ENCODE measurements at places on chromosomes 5 and 9.
A peak's percentile ranks its signal among the peaks of the same experiment; 100 is the strongest.

DNA sequence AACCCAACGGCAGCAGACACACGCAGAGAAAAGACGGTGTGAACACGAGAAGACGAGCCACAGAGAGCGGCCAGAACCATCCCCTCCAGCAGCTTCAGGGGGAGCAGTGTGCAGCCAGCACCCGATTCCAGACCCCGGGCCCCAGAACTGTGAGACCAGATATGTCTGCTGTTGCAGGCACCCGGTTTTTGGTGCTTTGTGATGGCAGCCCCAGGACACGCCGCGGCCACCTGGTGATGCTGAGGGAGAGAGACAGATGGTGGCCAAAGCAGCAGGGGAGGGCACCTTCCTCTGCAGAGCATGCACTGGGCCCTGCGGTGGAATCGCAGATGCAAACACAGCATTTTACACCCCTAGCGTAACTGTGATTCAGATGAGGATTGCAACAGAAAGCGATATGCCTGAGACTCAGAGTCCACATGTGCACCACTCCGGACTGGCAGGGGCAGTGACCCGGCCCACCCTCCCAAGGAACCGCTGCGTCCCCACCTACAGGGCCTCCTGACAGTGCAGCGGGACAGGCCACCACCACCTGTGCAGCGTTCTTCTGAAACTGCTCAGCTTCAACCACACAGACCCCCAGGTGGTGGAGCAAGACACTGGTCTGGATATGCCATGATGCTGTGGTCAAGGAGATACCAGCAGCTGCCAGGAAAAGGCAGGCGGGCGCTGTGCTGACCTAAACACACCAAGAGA, 24.0 kb downstream of the ZDHHC11B start:
- DNase-seq = no peak

GRCh38 chr5:59496524-59497134, 396.9 kb downstream of the PDE4D start:
- peak; percentile 39 for DNase-seq

DNA sequence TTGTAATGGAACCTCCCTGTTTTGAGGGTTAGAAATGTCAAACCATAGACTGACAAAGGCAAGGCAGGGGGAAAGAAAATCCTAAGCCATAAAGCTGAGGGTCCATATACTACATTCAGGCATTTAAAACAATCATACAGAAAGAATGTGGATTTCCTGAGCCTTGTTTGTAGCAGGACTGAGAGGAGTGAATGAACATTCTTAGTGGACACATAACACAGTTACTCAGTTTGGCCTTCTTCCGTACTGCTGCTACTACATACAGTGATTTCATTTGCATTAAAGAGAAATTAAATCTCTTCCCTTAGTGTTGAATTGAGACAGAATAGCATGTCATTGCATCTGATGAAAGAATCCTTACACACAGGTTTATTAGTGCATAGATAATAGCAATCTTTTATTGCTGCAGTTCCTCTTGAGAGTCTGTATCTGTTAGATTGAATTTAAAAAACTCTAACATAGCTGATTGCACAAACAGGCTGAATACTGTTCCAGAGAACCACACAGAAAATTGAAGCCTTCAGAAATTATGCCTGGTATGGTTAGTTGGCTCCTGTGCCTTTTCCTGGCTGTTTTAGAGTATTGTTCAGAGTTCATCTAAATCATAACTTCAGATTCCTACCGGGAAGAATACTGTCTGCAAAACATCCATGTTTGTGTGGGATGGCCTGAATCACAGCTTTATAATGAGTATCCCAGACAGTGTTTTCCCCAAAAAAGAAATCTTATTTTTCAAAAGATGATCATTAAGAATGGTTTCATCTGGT, 2.0 kb upstream of the MTX3 start:
- no peak for DNase-seq

- DNase-seq = peak; percentile 68
Measured at GRCh38 chr5:129996896-129997295, 92.6 kb downstream of the CHSY3 start.

DNA sequence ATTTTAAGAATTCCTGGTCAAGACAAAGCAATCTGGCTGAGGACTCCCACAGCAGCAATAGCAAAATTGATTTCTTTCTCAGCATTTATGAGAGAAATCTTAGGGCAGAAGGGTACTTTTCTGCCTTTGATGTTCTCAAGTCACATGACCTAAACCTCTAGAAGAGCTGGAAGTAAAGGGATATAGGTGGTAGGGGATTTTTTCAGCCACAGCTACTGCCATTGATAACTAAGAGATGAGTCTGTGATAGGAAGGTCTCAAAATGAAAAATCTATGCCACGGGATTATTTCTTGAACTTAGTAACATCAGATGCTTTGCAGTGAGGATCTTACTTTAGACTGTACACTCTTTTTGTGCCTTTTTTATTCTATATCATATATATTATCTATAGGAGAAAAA, 35.6 kb downstream of the IL6ST start:
- DNase-seq = no peak

- DNase-seq = no peak
Measured at GRCh38 chr5:42886635-42887034, 74.9 kb upstream of the SELENOP start.

DNA sequence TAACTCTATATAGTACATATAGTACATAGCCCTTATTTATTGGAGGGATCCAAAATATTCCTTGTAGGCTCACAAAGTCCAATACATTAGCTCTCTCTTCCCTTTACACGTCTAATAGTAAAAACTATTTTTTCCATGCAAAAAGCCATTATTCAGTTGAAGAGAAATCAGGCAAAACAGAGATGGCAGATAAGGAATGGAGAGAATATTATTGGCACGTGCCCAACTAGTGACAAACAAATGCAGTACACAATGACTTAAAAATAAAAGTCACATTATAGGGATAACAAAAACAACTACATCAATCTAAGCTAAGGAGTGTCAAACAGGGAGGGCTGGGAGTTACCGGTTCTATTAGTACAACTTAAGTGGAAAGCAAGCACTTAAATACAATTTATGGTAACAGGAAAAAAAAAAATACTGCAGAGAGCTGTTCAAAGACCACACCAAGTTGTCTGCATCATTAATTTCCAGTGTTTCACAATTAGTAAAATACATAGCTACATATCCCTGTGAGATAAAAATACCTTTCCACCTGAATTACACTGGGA, 4.1 kb upstream of the SCAI start:
- DNase-seq = no peak

GRCh38 chr9:123642291-123643278, 286.6 kb downstream of the CRB2 start:
- no peak for DNase-seq

- no peak for DNase-seq
Measured at GRCh38 chr5:35341189-35341588, 110.9 kb upstream of the PRLR start.

DNA sequence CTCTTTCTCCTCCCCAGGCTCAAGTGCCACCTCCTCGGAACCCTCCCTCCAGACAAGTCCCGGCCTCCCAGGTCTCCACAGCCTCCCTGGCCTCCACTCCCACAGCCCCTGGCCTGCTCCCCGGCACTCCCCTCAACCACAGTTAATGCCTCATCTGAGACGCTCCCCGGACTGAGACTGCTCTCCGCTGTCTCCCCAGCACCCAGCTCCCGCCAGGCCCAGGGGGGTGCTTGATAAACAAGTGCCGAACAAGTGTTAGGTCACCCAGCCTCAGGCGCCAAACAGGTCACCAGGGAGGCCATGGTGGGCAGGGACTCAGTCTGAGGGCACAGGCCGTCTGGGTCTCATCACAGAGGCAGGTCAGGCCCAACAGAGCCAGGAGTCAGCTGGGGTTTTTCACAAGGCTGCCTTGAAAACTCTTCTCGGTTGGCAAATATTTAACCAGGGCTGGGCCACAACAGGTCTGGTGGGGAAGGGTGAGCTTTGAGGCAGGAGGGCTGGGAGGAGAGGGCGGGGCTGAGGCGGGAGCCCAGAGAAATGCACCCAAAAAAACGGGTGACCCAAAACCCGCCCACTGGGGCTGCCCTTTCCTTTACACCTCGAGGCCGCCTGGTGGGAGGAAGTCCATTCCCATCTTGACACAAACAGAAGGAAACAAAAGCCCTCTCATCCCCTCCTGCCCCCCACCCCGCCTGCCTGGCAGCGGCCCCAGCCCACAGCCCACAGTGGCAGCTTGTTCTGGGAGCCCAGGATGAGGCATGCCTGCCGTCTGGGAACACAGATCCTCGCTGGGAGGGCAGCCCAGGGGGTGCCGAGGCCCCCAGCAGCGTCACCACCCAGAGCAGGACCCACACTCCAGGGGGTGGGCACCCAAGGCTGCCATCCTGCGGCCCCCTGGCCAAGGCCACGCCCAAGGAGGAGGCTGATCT, 66.6 kb upstream of the STXBP1 start:
- peak; percentile 60 for DNase-seq

DNA sequence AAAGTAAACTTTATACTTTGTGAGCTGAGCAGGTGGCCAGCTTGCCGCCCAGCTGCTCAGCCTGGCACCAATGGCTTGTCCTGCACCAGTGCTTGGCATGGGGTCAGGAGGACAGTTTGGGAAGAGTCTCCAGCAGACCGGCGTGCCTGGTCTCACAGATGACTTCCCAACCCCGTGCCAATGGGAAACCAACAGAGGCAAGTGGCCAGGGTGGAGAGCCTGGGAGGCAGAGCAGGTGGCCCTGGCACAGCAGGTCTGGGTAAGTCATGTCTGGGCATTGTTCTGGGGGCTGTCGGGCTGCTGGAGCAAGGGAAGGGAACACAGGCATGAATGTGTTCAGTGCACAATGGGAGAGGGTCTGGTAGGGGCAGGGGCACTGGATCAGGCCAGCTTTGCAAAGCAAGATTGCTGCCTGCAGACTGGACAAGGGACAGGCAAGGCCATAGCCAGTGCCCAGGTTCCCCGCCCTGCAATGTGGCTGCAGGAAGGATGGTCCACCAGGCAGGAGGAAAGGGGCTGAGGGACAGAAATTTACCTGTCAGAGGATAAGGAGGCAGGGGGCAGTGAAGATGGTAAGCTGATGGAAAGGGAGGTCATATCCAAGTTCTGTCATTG, 76.2 kb upstream of the ALDH1B1 start:
- no peak for DNase-seq

- DNase-seq = no peak
Measured at GRCh38 chr9:78010445-78010844, 21.2 kb downstream of the GNAQ start.

- no peak for DNase-seq
Measured at GRCh38 chr5:147397616-147398015, 112.3 kb downstream of the DPYSL3 start.

GRCh38 chr5:38434966-38435705, 121.3 kb downstream of the LIFR start:
- DNase-seq = no peak

GRCh38 chr9:30800421-30800820, 1584.0 kb upstream of the ACO1 start:
- no peak for DNase-seq

DNA sequence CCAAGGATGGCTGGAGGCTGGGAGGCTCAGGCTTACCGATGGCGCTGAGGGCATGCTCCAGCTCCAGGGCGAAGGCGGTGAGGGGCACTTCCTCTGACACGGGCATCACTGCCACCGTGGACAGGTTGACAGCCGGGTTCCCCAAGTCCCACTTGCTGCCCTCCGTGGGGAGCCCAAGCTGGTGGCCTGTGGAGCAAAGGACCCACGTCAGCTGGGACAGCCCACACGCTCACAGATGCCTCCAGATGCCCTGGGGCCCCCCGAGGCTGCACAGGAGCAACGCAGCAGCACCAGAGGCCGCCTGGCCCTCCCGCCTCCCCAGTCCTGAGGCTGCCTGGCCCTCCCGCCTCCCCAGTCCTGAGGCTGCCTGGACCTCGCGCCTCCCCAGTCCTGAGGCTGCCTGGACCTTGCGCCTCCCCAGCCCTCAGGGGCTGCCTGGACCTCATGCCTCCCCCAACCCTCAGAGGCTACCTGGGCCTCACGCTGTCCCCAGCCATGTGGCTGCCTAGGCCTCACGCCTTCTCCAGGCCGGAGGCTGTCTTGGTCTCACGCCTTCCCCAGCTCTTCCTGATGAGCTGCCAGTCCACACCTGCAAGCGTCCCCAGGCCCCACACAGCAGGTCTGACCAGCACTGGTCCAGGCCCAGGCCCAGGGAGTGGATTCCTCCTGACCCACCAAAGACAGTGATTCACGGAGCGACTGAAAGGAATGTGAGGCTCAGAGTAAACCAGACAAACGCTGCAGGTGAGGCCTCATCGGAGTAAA, 25.6 kb upstream of the NSMF start:
- DNase-seq = no peak

GRCh38 chr5:177195307-177195952, 61.9 kb downstream of the NSD1 start:
- DNase-seq = peak; percentile 49

DNA sequence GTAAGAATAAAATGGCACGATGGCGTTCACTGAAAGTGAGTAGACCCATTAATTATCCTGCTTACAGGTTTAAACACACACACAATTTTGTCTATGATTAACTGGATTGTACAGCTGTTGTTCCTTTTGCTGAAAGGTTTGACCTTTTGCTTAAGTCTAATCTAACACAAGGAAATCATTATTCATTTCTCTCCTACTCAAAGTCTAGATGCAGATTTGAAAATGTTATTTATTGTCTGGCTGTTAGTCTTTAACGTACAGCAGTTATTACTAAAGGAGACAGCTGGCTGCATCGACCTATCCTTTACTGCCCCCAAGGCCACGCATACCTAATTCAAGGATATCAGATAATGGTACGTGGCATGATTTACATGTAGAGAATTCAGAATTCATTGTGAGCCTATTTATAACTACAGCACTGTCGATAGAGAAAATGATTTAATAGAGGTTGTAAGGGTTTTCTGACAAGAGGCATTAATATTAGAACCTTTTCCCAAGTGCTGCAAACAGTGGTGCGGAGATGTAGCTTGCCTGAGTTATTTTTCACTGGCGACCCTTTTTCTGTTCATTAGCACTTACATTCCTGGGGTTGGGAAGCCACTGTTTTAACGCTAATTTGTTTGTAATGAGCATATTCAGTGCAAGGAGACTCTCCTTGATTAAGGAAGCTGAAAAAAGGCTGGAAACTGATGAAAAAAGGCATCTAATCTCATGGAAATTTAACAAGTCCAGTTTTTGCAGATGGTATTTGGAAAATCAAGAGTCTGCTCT, 368.4 kb upstream of the GRAMD2B start:
- DNase-seq = no peak

DNA sequence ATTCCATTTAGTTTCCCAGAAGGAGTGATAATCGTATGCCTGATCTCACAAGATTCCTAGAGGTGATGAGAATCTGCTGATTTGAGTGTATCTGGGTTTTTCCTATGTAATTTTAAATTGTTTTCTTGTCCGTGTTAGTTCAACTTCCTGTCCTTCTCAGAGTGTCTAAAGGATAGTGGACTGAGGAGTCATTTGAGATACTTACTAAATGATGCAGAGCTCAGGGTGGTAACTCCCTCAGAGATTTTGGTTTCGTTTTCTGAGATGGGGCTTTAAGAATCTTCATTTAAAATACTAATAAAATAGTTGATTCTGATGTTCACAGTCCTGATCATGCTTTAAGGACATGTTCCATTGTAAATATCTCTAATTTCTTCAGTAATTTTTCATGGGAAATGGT, 30.3 kb downstream of the MELK start:
- peak; percentile 41 for DNase-seq

Data from fibroblast of mammary gland (primary cell).